ENCODE measurements at places on chromosomes 12 and 14.

GRCh38 chr14:32603992-32604565 is 275.0 kb downstream of the AKAP6 start:
- no peak for DNase-seq

DNA sequence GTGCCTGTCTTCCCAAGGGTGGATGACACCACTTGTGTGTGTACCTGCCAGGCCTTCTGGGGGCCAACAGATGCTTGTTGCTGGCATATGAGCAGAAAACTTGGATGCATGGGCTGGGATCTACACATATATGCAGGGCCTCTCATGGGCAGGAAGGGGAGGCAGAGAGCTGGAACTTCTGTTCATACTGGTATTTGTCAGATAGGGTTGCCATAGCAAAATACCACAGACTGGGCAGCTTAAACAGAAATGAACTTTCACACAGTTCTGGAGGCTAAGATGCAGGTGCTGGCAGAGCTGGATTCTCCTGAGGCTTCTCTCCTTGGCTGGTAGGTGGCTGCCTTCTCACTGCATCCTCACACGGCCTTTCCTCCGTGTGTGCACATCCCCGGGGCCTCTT is 121.8 kb downstream of the SUDS3 start:
- DNase-seq = no peak

DNA sequence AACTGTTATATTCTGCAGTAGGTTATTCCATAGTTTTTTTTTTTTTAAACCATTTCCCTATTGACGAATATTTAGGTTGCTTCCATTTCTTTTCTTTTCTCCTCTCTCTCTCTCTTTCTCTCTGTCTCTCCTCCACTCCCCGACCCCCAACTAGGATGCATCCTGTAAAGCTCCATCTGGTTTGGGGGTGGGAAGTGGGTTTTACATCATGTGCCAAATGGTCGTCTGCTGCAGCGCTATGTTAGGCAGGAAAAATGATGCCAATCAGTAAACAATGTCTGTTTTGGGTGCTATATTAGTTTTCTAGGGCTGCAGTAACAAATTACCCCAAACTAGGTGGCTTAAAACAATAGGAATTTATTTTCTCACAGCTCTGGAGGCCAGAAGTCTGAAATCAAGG is 465.0 kb downstream of the AACS start:
- no peak for DNase-seq

- DNase-seq = no peak
These were observed 5.5 kb downstream of the AJUBA start for GRCh38 chr14:22976620-22977433.

GRCh38 chr12:31951008-31951407 is 8.2 kb upstream of the RESF1 start:
- DNase-seq = no peak

DNA sequence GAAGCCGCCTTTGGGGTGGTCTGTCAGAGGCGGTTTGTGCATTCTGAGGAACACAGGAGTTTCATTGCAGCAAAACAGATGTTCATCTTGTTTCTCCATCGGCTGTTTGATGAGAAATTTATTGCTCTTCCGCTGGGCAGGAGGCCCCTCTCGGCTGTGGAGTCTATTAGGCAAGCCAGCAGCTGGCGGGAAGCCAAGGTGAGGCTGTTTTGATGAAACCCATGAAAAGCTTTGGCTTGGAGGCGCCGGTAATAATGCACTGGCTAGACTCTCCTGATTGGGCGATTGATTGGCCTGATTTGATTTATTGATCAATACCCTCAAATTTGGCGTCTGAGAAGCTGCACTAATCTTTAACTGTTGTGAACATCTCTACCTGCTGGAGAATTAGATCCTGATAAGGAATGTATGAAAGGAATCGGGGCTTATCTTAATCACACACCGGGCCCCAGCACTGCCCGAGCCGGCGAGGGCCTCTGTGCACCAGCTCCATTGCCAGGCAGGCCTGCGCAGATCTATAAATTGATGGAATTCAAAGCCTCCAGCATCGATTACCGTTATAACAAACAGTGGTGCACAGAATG is 187.7 kb downstream of the PHETA1 start:
- DNase-seq = peak; percentile 94

GRCh38 chr14:76887191-76887590 is 61.0 kb downstream of the LRRC74A start:
- no peak for DNase-seq

Measured in NCI-H1105 (cell line).